ENCODE measurements at places on chromosomes 16 and 17.

DNA sequence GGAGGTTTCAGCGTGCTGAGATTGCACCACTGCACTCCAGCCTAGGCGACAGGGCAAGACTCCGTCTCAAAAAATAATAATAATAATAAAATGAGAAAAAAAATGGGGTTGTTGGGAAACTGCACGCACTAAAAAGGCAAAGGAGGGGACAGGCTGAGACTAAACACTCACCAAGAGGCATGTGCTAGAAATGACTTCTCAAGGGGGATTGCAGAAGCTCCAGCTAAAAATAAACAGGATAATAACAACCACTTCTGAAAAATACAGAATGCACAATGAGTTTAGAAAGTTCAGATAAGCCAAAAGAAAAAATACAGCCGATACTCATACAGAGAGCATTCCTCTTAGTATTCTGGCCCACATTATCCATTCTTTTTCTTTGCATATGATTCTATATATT is 15.1 kb upstream of the TIMP2 start:
- no peak for DNase-seq

DNA sequence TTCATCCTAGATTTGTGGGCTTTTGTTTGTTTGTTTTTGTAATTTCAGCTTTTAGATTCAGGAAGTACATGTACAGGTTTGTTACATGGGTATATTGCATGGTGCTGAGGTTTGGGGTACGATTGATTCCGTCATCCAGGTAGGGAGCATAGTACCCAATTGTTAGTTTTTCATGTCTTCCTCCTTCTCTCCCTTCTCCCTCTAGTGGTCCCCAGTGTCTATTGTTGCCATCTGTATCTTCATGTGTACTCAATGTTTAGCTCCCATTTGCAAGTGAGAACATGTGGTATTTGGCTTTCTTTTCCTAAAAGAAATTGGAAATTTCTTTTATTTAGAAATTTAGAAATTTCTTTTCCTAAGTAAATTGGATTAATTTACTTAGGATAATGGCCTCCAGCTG is 37.1 kb upstream of the BCAS3 start:
- peak; percentile 4 for DNase-seq

DNA sequence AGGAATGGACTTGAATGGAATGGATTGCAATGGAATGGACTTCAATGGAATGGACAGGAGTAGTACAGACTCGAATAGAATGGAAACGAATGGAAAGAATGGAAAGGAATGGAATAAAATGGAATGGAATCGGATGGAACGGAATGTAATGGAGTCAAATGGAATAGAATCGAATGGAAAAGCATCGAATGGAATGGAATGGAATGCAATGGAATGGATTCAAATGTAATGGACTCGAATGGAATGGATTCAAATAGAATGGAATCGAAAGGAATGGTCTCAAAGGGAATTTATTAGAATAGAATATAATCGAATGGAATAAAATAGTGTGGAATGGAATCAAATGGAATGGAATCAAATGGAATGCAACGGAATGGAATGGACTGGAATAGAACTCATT is 484.9 kb upstream of the WSB1 start:
- no peak for DNase-seq

GRCh38 chr17:57553991-57554825 is 190.9 kb downstream of the CCDC182 start:
- no peak for DNase-seq

DNA sequence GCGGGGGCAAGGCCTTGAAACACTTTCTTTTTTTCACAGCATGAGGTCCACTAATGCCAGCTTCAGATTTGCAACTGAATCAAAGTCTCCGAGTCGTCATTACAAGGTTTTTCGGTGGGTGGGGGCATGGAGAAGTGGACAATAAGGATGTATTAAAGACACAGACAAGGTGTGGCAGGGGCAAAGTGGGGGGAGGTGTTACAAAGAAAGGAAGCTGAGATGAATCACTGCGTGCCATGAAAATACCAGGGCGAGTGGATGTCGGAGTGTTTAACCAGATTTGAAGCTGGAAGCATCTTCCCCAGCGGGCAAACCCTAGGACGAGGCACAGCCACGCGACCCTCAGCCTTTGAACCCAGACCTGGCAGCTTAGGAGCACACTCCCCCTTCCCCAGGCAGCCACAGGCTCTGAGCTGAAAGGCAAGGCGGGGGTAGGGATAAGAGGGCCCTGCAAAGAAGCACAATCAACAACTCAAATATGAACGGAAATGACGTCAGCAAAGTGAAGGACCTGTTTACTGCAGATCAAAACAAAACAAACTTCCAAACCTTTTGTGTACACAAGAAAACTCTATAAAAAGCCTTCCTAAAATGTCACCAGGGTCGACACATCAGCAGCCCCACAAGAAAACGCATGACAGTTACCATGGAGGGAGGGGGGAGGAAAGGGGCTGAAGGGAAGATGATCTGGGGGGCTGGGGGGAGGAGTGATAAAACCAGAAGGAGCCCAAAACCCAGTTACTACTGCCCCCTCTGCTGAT is 5.6 kb upstream of the ZFHX3 start:
- DNase-seq, result no peak

DNA sequence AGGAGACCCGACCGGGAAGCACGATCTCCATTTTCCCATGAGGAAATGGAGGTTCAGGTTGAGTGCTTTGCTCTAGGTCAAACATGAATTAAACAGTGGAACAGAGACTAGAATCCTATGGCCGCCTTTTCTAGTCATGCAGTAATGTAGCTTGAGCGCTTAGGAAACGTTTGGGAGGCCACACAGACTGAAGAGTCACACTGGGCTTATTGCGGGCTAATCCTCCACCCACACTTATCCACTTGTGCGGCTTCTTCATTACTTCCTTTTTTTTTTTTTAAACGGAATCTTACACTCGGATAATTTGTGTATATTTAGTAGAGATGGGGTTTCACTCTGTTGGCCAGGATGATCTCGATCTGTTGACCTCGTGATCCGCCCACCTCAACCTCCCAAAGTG is 26.0 kb downstream of the CACNG3 start:
- peak; percentile 27 for DNase-seq

- no peak for DNase-seq
These were observed 33.5 kb upstream of the ERN1 start for GRCh38 chr17:64163468-64163867.

- DNase-seq, result no peak
These were observed 13.4 kb downstream of the MYO1D start for GRCh38 chr17:32863559-32863958.

DNA sequence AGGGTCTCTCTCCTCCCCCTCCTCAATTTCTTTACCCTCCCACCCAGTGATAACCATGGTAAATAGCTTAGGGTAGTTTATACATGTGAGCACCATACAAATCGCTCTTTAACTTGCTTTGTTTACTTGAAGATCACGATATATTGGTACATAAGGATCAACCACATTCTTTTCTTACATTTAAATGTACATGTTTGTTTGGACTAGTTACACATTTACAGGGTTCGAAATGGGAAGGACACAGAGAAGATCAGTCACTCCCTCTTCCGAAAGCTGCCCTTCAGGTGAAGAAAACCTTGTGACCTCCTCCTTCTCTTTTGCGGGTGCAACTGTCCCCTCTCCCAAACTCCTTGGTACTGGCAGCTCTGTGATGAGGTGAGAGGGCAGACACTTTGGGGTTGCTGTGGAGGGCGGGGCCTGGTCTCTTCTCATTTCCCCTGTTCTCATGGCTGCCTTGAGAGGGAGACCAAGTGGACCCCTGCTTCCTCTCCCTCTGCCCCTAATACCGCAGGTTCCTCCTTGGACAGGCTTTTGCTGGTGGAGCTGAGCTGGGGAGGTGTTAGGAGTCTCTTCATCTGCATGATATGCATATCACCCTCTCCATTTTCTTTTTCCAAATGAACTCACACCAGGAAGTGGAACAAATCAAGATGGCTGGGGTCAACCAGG is 4.7 kb upstream of the PIK3R6 start:
- no peak for DNase-seq

DNA sequence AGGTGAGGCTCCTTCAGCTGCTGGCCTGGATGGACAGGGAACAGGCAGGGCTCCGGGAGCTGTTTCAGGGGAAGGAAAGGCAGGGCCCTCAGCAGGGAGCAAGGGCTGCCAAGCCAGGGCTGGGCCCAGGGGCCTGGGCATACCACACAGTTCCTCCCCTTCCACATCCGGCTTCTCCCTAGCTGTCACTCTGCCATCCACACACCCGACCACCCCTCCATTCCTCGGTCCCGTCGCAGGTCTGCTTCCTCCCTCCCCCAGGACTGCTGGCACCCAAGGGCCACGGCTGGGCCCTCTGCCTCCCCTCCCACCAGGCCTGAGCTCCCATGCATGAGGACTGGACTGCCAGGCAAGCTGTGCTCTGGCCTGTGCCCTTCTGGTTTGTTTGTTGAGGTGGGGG is 24.0 kb downstream of the CDIP1 start:
- no peak for DNase-seq

- DNase-seq, result no peak
These were observed 13.6 kb upstream of the SLC4A1 start for GRCh38 chr17:44281570-44281969.

DNA sequence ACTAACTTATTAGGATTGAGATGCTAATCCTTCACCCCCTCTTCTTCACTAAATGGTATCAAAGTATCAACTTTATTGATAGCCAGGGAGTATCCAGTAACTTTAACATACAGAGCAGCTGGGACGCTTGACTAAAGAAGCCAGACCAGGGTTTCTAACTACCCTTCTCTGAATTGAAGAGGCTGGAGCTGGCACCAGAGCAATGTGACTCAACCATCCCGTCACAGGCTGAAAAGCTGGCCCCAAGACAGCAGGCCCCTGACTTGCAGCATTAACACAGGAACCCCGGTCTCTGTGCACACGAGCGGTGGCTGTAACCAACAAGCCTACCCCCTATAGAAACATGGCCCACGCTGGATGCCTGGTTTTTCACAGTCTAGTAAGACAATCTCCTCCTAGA is 59.8 kb downstream of the ANKFN1 start:
- DNase-seq, result no peak

DNA sequence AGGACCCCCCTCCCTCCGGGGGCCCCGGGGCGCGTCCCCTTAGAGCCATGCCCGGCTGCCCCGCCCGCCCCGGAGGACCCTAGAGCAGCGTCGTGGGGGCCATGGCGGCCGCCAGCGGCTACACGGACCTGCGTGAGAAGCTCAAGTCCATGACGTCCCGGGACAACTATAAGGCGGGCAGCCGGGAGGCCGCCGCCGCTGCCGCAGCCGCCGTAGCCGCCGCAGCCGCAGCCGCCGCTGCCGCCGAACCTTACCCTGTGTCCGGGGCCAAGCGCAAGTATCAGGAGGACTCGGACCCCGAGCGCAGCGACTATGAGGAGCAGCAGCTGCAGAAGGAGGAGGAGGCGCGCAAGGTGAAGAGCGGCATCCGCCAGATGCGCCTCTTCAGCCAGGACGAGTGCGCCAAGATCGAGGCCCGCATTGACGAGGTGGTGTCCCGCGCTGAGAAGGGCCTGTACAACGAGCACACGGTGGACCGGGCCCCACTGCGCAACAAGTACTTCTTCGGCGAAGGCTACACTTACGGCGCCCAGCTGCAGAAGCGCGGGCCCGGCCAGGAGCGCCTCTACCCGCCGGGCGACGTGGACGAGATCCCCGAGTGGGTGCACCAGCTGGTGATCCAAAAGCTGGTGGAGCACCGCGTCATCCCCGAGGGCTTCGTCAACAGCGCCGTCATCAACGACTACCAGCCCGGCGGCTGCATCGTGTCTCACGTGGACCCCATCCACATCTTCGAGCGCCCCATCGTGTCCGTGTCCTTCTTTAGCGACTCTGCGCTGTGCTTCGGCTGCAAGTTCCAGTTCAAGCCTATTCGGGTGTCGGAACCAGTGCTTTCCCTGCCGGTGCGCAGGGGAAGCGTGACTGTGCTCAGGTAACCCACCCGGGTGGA is 759 bp downstream of the ALKBH5 start:
- DNase-seq, result peak; percentile 84

DNA sequence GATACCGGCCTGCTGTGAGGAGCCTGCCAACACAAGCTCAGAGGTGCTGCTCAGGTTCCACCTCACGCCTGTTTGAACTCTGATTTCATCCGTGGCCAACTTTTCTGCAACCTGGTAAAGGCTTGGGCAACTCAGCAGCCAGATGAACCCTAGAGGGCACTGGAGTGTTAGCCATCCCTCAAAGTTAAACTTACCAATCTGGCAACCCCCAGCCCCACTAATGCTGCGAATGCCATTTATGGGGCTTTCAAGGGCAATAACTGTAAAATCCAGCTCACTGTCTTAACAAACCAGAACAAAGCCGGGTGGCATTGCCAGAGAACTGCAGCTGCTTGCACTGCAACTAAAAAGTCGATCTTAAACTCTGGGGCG is 105.5 kb downstream of the AXIN2 start:
- DNase-seq, result no peak

GRCh38 chr17:42065201-42065600 is 14.8 kb upstream of the C17orf113 start:
- no peak for DNase-seq

DNA sequence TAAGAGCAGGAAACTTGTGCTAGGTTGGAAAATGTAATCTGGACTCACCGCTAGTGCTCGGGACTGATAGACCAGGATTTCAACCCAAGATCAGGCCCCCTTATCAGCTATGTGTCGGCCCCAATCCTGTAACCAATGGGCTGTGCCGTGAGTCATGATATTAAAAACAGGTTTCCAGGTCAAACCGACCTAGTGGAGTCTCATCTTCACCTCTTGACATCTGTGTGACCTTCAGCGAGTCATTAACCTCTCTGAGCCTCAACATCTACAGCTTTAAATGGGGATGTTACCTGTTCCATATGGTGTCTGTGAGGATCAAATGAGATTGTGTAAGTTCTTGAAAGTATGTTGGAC is 512 bp downstream of the PMM2 start:
- DNase-seq, result no peak

DNA sequence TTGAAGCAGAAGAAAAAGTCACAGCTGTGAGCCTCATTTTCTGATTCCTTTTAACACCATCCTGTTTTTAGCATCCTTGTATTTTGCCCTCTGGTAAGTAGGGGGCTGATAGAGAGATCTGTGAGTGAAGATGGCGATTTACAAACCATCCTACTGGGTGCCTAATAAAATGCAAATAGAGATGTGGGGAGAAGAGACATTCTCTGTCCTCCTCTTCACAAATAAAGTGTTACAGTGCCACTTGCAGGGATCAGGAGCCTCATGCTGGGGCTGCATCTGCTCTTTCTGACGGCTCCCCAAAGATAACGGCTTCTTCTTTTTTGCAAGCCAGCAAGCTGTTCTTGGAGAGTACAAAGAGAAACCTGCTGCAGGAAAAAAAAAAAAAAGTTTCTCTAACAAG is 418.6 kb downstream of the TOX3 start:
- no peak for DNase-seq

- DNase-seq, result peak; percentile 89
These were observed 558 bp downstream of the SOX15 start for GRCh38 chr17:7589204-7589868.

- no peak for DNase-seq
These were observed 90.1 kb downstream of the DNAH17 start for GRCh38 chr17:78486946-78487680.

DNA sequence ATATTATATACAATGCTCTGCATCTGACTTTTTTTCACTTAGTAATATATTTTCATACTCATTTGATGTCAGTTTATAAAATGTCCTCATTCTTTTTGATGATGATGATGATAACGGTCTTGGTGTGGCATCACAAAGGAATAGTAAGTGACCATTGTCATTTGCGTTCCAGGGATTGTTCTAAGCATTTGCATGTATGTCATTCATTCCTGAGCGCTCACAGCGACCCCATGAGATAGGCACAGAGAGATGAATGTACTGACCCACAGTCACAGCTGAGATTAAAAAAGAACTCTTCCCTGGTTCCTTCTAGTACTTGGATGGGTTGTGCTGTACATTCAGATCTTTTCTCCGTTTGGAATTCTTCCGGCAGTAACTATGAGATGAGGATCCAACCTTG is 21.2 kb upstream of the MSI2 start:
- no peak for DNase-seq

GRCh38 chr17:37259030-37259735 is 116.6 kb upstream of the C17orf78 start:
- DNase-seq, result no peak

All from suppressor macrophage treated with lipopolysaccharide for 1 hour (primary cell).